ENCODE measurements at places on chromosomes 6 and 20. TPM values are rescaled to one million over a fixed set of nuclear protein-coding genes. Genes with fewer than 3 reads are reported as not detected.

The KIF25 gene
- total RNA-seq: not detected

The ASIP gene
- not detected for total RNA-seq

The PXDC1 gene
- total RNA-seq: 18.1 TPM

The LGSN gene
- total RNA-seq: 2.7 TPM

The PSMG4 gene
- total RNA-seq: 20.6 TPM

The BLTP3A gene
- 4.2 TPM for total RNA-seq

The MRPS18A gene
- total RNA-seq: 50.1 TPM

All from A549 treated with Mapracorat at 1 μM for 4 hours (cell line).